Urothelium cell line (cell line): ENCODE measurements at places on chromosomes 7 and 10.
A peak's percentile ranks its signal among the peaks of the same experiment; 100 is the strongest.

GRCh38 chr10:101843032-101844021 lies at the start of gene KCNIP2:
Gene KCNIP2, minus strand, starts transcription at chr10:101843800. Its CDS starts 232 bp downstream, at chr10:101843568.
- DNase-seq, result peak; percentile 67

GRCh38 chr7:36112969-36113368 lies 40.1 kb upstream of the EEPD1 start:
- DNase-seq, result no peak

GRCh38 chr7:86942081-86942480 lies 117.4 kb downstream of the ELAPOR2 start:
- DNase-seq, result no peak

DNA sequence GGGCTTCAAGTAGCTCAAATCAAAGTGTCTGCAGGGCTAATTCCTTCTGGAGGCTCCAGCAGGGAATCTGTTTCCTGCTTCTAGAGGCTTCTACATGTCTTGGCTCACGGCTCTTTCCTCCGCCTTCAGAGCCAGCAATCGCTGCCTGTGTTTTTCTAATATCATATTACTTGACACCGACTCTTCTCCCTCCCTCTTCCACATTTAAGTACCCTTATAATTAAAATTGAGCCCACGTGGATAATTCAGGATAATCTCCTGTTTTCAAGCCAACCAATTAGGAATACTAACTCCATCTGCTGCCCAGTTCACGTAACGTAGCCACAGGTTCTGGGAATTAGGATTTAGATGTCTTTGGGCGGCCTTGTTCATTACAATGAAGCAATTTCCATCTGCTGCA lies 372.2 kb downstream of the DPP6 start:
- DNase-seq, result no peak

DNA sequence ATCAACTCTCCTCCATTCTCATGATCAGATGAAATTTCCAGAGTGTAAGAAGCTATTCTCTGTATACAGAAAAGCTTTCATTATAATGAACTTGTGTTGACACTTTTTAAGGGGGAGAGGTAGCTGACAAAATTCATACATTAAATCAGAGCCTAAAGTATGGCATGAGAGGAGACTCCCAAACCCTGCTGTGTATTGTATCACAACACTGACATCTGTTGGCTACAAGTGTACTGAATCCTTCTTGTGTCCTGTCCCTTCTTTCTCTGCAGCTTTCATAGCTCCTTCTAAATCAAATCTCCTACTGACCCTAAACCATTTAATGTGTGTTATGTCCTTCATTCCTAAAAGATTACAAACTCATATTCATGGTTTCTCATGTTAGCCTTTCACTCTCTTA lies 70.9 kb downstream of the GCC1 start:
- DNase-seq, result peak; percentile 17

DNA sequence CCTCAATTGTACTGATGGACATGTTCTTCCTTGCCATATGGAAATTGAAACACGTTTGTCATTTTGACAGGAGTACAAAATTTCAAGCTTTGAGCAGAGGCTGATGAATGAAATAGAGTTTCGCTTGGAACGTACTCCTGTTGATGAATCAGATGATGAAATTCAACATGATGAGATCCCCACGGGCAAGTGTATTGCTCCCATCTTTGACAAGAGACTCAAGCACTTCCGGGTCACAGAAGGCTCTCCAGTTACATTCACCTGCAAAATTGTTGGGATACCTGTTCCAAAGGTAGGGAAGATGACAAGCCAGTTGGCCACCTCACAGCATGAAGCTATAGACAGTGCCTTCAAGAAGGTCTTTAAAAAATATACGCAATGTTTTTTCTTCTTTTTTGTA lies 43.1 kb downstream of the ATOH7 start:
- DNase-seq, result no peak

- DNase-seq, result no peak
These were observed 473.9 kb downstream of the AUTS2 start for GRCh38 chr7:70072220-70072619.

- DNase-seq, result peak; percentile 40
These were observed 31.0 kb downstream of the CUX1 start for GRCh38 chr7:101848208-101848951.

GRCh38 chr10:14240253-14241189 lies 90.2 kb downstream of the FRMD4A start:
- no peak for DNase-seq

- no peak for DNase-seq
These were observed 5.0 kb downstream of the PRKAG2 start for GRCh38 chr7:151871904-151872303.

- DNase-seq, result peak; percentile 38
These were observed 240.1 kb downstream of the ELMO1 start for GRCh38 chr7:37208528-37208927.
